ENCODE measurements at places on chromosomes 2 and 18. TPM values are rescaled to one million over a fixed set of nuclear protein-coding genes. Genes with fewer than 3 reads are reported as not detected.

DNA sequence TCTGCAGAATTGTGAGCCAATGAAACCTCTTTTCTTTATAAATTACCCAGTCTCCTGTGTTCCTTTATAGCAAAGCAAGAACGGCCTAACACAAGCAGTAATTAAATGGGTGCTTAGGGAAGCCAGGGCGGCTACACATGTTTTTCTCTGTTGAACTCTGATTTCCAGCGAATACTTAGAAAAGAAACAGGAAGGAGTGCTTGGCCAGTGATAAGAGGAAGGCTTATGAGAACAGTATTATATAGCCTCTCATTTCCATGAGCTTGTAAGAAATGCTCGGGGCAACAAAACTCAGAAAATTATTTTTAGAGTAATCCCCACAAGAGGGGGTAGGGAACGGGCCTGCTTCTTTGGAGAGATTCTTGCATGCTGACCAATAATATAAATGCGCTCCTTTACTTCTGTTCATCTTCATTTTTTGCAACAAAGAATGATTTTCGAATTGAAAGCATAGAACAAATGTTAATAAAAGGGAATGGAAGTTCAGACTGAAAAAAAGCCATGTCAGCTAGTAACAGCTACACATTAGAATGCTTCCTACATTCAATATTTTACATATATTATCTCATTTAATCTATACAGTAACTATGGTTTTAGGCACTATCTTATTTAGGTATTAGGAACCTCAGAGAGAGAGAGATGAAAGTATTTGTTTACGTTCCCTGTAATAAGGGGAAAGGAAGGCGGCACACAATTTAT lies 49.7 kb upstream of the CCDC85A start:
- no peak for DNase-seq

DNA sequence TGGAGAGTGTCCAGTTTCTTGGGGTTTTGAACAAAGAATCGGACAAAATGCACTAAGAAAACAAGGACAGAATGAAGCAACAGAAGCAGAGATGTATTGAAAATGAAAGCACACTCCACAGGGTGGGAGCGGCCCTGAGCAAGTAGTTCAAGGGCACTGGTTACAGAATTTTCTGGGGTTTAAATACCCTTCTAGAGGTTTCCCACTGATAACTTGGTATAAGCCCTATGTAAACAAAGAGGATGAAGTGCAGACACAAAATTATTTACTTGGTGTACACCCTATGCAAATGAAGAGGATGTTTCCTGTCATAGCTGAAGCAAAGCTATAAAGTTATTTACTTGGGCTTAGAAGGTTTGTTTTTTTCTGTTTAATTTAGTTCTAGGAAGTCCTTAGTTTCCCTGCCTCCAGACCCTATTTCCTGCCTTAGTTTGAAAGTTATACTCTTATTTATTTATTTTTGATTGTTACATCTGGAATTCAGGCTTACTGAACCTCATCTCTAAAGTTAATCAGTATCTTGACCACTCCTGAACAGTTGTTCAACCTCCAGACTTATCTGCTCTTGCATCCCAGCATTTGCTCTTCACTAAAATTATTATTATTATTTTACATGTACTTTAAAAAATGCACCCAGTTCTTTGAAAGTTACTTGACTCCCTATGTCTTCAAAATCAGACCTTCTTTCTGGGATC lies 193.5 kb downstream of the SPP2 start:
- no peak for DNase-seq

DNA sequence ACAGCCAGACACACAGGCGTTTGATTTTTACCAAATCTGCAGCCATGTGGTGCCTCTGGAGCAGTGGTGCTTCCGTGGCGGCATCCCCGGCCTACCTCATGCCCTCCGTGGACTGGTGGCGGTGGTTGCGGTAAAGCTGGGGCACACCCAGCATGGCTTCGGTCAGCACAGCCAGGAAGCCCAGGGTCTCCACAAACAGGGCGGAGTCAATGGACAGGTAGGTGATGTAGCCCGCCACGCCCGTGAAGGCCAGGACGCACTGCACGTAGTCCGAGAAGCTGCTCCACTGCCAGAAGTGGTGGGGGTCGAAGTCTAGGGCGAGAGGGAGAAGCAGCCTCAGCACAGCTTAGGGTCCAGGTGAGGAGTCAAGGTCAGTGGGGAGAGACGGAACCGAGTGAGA lies 32.4 kb downstream of the SLC66A2 start:
- no peak for DNase-seq

- peak; percentile 13 for DNase-seq
These were observed 40.0 kb downstream of the TEX44 start for GRCh38 chr2:231632559-231633142.

Gene POMC
- not detected for total RNA-seq

DNA sequence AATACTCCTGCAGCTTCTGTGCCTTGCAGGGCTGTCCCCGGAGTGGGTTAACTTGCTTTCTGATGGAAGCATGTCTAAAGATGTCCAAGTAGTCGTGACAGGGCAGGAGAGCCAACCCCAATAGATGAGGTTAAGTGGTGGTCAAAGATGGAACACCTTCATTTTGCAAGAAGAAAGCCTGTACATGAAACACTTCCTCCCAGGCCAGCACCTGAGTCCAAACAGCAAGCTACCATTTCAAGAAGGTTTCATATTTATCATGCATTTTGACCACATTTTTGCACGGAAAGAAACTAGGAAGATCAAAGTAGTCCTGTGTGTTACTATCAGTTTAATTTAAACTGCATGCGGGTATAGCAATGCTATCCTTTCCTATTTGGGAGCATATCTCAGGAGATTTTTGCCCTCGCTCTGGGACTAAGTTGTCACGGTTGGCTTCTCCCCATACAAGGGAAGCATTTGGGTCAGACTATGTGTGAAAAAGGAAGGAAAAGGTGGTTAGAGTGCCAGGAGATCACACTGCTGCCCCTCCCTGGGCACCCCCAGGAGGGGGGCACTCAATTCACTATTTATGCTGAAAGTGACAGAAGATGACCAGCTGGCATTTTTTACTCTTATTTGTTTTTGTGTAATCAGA lies 187.6 kb downstream of the ZNF521 start:
- DNase-seq = no peak

GRCh38 chr2:217413193-217413592 lies 553.3 kb upstream of the TNP1 start:
- peak; percentile 72 for DNase-seq

DNA sequence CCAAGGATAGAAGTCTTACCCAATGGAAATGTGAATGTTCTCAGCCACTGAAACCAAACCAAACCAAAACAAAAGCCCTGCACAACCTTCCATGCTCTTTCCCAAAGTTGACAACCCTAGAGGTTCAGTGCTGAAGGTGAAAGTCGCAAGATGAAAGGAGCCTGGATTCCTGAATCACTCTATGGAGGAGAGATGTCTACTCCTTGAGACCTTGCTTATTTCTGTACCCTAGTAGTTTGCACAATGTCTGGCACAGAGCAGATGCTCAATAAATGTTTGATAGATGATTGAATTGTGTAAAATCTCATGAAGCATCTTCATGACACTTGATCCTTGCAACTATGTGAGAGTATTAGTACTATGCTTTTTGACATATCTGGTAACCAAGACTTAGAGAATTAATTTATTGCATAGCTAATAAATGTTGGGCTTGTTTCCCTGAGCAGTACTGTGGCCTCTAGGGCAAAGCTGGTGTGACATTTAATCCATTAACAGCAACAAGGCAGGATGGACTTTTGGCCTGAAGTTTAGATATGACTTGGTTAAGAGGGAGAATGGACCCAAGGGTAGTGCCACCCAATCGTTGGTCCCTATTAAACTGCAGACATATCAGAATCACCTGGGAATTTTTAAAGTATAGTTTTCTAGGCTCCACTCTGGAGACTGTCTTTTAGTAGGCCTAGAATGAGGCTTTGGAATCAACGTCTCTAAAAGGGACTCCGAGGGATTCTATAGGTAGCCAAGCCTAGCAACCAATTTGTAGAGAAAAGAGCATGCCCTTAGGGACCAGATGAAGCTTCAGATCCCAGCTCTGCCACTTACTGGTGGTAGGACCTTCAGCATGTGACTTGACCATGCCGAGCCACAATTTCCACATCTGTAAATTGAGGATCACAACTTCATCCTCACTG lies 145.9 kb downstream of the DDX1 start:
- no peak for DNase-seq

GRCh38 chr18:70359071-70359470 lies 70.2 kb downstream of the SOCS6 start:
- DNase-seq = no peak

GRCh38 chr2:44843086-44843485 lies 98.4 kb upstream of the SIX3 start:
- no peak for DNase-seq

Gene MPHOSPH10
- 34.4 TPM for total RNA-seq

DNA sequence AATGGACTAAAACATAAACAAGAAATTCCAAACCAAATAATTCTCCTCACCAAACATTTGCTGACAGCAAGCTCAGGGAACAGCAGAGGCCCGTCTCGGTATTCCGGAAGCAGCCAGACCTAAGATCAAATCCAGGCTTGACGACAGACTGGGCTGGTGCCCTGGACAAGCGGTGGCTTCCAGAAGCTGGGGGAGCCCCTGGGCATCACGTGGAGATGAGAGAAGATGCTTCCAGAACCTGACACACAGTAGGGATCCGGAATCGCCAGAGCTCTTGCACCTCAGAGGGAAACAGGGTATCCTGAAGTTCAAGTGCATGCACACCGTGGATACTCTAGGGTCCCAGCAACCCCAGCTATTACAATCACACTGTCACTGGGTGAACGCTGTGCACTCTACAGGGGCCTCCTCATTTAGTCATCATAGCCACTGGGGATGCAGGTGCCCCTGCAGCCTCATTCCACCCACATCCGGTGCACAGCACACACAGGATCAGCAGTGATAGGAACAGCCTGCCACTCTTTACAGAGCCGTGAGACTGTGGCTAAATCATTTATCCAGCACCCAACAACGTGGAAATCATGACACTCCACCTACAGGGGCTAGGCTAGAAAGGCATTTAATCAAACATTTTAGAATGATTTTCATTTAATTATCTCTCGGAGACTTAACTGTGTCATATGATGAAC lies 102.6 kb downstream of the HDAC4 start:
- no peak for DNase-seq

DNA sequence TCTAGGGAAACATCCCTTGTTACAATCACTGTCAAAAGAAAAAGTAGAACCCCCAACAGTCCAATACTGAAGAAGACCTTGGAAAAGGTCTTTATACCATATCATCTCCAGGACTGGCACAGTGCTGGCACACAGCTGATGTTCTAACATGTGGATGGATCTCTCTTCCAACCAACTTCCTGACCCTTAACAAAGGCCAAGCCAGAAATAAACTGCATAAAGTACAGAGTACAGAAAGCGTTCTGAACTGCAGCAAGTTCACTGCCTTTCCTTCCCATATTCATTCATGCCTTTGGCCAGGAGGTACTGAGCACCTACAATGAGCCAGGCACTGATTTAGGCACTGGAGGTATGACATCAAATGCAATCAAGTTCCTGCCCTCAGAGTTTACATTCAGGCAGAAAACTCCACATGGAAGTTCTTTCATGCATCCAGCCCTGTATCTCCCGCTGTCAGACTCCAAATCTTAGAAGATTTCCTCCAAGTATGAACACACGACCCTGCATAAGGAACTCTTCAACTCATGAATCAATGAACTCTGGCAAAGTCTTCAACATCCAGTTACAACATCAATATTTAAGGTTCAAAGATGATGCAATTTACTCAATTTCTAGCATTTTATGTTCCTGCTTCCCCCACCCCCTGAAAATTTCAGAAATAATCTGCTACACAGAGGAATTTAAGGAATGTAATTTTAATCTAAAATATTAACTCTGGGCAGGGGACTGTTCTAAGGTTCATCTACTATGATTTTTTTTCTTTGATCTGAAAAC lies 33.8 kb downstream of the ACVR1 start:
- no peak for DNase-seq

- DNase-seq = peak; percentile 87
These were observed 78.6 kb upstream of the RANBP2 start for GRCh38 chr2:108640731-108641130.

DNA sequence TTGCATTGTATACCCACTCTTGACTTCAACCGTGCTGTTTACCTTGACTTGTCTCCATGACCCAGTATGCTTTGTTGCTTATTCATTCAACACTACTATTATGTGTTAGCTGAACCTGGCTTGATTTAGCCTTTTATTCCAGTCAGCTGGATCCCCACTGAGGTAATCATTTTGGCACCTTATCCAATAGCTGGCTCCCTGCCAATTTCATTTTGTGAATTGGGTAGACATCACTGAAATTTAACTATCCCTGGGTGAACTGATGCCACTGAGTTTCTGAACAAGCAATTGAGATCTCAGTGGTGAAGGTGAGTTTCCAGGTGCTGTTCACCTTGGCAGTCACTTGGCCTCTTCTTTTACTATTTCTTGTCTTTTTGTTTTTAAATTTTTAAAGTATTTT lies 584.3 kb downstream of the ADCYAP1 start:
- DNase-seq = no peak

DNA sequence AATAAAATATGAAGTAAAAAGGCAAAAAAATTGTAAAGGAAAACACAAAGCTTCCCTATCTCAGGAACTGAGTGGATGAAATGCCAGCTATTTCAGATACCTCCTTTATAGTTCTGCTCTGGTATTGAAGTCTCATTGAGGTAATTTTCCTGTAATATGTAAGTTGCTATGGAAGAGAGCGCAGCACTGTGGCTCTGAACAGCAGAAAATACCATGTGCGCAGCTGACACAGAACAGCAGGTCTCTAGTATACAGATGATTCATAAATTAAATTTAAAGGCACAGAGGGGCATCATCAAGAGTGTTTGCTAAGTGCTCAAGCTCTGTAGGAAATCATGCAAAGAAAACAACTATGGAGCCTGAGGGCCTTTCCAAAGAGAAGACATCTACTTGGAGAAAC lies 315.3 kb upstream of the CDH7 start:
- no peak for DNase-seq

Gene EDAR
- total RNA-seq = not detected

DNA sequence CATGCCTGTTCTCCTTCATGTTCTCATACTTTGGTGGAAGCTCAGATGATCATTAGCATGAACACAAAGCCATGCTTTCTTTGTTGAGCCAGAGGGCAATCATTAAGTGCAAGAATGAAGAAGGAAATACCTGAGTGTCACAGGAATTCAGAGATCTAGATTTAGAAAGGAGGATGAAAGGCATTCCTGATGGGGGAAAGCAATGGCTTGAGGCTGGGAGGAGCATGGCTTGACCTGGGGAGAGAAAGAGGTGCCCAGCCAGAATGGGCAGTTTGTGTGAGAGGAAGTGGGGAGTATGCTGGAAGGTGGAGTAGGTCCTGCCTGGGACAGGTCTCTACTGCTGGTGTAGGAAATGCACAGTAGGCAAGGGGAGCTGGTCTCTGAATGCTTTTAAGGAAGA lies 35.1 kb downstream of the SLC4A3 start:
- DNase-seq = no peak
